Skin of body (tissue), 3 donors: ENCODE measurements at places on chromosomes 5 and 9. TPM values are rescaled to one million over a fixed set of nuclear protein-coding genes. Genes with fewer than 3 reads are reported as not detected.
A peak's percentile ranks its signal among the peaks of the same experiment; 100 is the strongest.

The F2RL2 gene
- total RNA-seq, result 12.3 TPM

The PCDHB6 gene
- 0.39 TPM for total RNA-seq

The TMEM38B gene
- 19.9 TPM for total RNA-seq

The ARAP3 gene
- total RNA-seq, result 5.0 TPM

The LCN9 gene
- not detected for total RNA-seq

The ZNF484 gene
- total RNA-seq, result 13.7 TPM

The SLC25A2 gene
- total RNA-seq, result 1.4 TPM

The MPDZ gene
- total RNA-seq, result 47.2 TPM

The TMEM215 gene
- 0.39 TPM for total RNA-seq

The MAMDC2 gene
- 11.8 TPM for total RNA-seq

The GPX3 gene
- total RNA-seq, result 31.1 TPM

The RC3H2 gene
- total RNA-seq, result 39.3 TPM

The SPATA31C1 gene
- not detected for total RNA-seq

The PLK2 gene
- total RNA-seq, result 282 TPM

The CDC20B gene
- total RNA-seq, result not detected

The CDH6 gene
- 6.9 TPM for total RNA-seq

The PMPCA gene
- total RNA-seq, result 26.2 TPM

The SCGB3A1 gene
- total RNA-seq, result not detected

The CCL27 gene
- total RNA-seq, result 7.6 TPM

The KCNIP1 gene
- 2.5 TPM for total RNA-seq

The PCDHA4 gene
- total RNA-seq, result 0.30 TPM

The PCDHA11 gene
- 0.39 TPM for total RNA-seq

The C5orf52 gene
- not detected for total RNA-seq

The PCDHB9 gene
- 0.89 TPM for total RNA-seq

The RELL2 gene
- 1.1 TPM for total RNA-seq

GRCh38 chr5:97726106-97726505 lies 543.1 kb upstream of the RIOK2 start:
- DNase-seq, result no peak

GRCh38 chr5:35360671-35361070 lies 130.4 kb upstream of the PRLR start:
- DNase-seq, result no peak

- DNase-seq, result no peak
Observed at GRCh38 chr5:134503088-134503936, 22.2 kb upstream of the JADE2 start.

DNA sequence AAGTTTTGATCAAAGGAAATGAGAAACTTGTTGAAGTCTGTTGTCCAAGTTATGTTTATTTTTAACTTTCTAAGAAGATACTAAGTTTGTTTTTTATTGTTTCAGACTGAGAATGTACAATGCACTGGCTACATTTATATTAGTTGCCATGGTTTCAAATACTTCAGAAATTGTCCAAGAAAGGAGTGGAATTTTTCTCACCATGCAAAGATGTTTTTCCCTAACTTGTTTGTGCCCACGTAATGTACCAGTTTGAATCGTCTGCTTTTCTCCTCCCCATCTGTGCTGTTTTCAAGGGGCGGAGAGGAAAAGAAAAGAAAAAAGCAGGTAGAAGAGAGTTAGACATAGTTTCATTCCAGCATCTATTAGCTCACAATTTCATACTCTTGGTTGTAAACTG lies 407.0 kb downstream of the KCTD16 start:
- no peak for DNase-seq

GRCh38 chr9:112349008-112349333 lies 15.6 kb upstream of the PTBP3 start:
- DNase-seq, result no peak

GRCh38 chr9:4923580-4924544 lies 61.2 kb upstream of the JAK2 start:
- DNase-seq, result no peak

- DNase-seq, result no peak
Observed at GRCh38 chr5:139251281-139251687, 42.3 kb upstream of the MATR3 start.

GRCh38 chr9:104927216-104927911 lies 591 bp downstream of the ABCA1 start:
- DNase-seq, result peak; percentile 19

DNA sequence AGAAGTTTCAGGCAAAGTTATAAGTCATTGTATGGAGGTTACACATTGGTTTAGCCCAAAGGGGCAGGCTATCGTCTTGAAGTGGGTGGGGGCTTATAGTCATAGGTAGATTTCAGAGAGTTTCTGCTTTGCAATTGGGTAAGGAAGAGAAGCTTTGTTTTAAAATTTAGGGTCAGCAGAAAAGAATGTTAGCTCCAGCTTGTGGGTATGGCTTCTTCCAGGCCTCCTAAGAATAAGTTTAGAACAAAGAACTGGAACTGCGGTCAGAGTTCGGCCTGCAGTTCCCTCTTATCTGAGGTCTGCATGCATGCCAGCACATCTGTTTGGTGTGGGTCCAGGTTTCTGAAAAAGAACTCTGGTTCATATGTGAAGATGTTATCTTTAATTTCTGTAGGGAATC lies 96.1 kb downstream of the CYFIP2 start:
- DNase-seq, result peak; percentile 44

- DNase-seq, result peak; percentile 17
Observed at GRCh38 chr5:50967563-50968355, 301.3 kb downstream of the PARP8 start.

DNA sequence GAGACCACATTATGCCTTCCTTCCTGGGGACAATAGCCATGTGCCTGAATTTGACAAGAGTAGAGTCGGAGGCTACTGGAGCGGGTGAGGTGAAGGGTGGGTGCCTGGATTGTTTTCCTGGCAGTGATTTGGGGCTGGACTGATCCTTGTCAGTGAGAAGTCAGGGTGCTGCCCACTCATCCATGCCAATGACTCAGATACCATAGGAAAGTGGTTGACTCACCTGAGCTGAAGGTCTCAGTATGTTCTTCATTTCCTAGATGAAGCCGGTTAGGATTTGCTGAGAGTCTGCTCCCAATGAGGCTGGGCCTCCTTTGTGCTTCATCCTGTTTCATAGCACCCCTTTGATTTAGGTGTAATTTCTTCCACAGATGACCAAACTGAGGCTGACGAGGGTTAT lies 366.0 kb downstream of the KDM4C start:
- no peak for DNase-seq

GRCh38 chr5:57844410-57844809 lies 361.8 kb upstream of the ACTBL2 start:
- no peak for DNase-seq

- DNase-seq, result no peak
Observed at GRCh38 chr9:33414268-33414667, 11.9 kb upstream of the AQP7 start.

DNA sequence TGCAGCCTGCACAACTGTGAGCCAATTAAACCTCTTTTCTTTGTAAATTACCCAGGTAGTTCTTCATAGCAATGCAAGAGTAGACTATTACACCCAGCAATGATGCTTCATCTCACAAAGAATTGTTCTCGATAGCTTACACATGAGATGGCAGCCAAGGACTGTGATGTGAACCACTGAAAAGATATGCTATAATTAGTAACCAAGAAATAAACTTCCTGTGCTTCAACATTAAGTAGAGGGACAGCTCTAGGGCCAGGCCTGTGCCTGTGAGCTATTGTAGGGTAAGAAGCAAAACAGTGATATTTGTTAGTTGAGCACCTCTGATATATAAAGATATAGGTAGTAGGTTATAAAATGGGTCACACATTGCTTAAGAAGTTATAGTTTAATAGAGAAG lies 41.8 kb upstream of the DPYSL3 start:
- no peak for DNase-seq

DNA sequence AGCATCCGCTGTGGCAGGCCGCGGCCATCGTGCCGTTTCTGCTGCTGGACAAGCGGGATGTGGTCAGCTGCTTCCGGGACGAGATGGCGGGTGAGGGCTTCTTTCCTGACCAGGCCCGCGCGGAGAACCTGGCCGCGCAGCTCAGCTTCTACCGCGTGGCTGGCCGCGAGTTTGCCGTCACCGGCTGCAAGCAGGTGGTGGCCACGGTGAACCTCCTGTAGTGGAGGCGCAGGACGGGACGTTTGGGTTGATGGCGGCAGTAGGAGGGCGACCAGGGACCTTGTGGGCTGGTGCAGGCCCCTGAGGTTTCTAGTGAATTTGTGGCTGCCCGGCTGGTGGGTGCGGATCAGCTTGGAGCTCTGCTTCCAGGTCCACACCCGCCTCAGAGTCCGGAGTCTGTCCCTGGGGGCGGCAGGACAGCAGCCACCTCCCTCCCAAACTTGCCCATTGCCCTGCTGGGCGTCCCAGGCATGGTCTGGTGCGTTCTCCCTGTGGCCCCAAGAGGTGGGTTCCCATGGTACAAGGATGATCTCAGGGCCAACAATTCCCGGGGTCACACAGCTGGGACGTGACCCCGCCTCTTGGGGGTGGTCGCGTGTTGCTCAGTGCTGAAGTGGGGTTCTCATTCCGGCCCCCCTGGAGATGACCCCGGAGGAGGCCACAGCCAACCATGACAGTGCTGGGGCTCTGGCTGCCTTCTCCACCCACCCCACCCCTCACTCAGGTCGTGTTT lies 2.4 kb downstream of the TOR4A start:
- no peak for DNase-seq

DNA sequence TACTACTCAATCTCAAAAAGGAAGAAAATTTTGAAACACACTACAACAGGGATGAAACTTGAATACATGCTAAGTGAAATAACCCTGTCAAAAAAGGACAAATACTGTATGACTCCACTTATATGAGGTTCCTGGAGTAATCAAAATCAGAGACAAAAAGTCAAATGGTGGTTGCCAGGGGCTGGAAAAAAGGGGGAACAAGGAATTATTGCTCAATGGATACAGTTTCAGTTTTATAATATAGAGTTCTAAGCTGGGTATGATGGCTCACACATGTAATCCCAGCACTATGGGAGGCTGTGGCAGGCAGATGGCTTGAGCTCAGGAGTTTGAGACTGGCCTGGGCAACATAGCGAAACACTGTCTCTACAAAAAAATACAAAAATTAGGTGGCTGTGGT lies 29.0 kb downstream of the ETF1 start:
- DNase-seq, result no peak

DNA sequence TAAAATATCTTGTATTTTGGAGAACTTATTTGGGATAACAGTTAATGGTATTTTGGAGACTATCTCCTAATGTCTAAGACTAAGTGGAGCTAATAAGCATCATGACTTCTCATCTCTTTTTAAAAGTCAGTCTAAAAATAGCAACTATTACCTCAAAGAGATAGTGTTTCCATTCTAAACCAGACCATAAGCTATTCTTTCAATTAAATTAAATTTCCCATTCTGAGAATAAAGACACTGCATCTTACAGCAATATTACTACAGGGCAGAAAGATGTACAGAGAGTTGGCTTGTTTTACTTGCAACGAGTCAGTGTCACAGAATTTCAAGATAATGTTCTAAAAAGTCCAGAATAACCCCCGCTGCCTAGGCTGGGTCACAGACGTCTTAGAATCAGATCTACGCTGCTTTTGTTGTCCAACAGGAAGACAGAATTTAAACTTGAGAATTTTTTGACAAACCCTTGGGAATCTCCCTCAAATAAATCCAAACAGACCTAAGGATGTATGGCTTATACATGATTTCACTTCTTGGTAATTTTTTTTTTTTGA lies 98.9 kb downstream of the USP20 start:
- DNase-seq, result no peak

GRCh38 chr9:104740621-104741020 lies 6.9 kb upstream of the NIPSNAP3A start:
- no peak for DNase-seq

DNA sequence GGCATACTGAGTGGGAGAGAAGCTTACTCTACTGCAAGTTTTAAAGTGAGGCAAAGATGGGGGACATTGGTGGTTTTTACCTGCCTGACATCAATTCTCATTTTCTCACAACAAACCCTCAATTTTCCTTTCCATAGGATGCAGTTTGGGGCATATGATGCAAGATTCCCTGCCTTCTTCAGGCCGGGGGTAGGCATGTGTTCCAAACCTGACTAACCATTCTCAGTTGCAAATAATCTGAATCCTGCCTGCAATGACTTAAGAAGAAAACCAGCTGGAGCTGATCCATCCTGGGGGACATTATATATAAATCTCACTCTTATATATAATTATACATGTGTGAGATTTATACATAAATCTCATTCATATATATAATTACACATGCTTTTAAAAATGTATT lies 223.6 kb upstream of the EFNA5 start:
- DNase-seq, result no peak

DNA sequence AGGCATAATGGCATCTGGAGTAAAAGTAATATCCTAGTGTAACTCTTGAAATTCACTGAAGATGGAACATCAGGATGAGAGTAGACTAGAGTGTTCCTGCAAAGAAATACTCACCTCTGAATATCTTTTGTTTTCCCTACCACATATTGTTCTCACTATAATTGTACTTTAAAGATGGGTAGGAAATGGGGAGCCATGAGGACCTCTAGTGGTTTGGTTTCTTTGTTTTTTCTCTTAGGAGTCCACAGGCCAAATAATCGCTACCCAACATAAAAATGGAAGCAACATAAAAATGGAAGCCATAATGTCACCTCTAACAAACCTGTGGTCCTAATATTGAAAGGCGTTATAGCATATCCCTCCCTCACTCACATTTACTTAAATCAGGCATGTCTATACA lies 2375.8 kb downstream of the MAT2B start:
- no peak for DNase-seq

- DNase-seq, result no peak
Observed at GRCh38 chr5:171484460-171484899, 65.0 kb downstream of the FGF18 start.

- DNase-seq, result no peak
Observed at GRCh38 chr9:134214386-134214765, 50.0 kb upstream of the RNU6ATAC start.

- no peak for DNase-seq
Observed at GRCh38 chr9:21455320-21455719, 15.1 kb downstream of the IFNA1 start.
